ENCODE measurements at places on chromosomes 2 and 18. TPM values are rescaled to one million over a fixed set of nuclear protein-coding genes. Genes with fewer than 3 reads are reported as not detected.
A peak's percentile ranks its signal among the peaks of the same experiment; 100 is the strongest.

DNA sequence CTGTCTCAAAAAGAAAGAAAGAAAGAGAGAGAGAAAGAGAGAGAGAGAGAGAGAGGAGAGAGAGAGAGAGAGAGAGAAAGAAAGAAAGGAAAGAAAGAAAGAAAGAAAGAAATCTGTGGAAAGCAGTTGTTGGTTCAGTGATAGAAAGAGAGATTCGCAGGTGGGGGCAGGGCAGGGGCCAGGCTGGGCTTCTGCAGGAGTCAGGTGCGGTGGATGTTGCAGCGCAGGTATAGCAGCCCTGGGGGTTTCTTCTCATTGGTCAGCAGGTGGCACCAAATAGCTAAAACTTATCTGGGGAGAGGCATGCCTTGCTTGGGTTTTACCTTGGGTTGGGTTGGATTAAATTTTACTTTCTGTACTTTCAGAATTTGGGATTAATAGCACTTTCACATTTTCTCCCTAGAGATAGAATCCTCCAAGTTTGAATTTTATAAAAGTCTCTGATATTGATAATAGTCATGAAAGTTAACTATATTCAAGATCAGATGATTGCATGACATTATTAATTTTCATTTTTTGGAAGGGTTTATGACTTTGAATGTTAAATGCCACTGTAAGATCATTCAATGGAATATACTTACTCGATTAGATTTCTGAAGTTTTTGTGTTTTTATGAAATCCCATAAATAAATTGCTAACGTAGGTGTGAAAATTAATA lies 66.6 kb downstream of the SPTBN1 start:
- H3K4me3 ChIP-seq = no peak overlapping the region
- H3K36me3 ChIP-seq = peaks cover 13% of the 10 kb centered on the region
- DNase-seq = peak; percentile 90
- H3K27ac ChIP-seq = no peak overlapping the region
- H3K4me1 ChIP-seq = peaks cover 33% of the 10 kb centered on the region
- no peaks in the 10 kb centered on the region for H3K27me3 ChIP-seq

GRCh38 chr2:56613254-56613653 lies 429.5 kb downstream of the CCDC85A start:
- H3K36me3 ChIP-seq = no peaks in the 10 kb centered on the region
- no peak overlapping the region for H3K4me3 ChIP-seq
- H3K27me3 ChIP-seq = no peaks in the 10 kb centered on the region
- H3K27ac ChIP-seq = no peak overlapping the region
- no peak for DNase-seq

DNA sequence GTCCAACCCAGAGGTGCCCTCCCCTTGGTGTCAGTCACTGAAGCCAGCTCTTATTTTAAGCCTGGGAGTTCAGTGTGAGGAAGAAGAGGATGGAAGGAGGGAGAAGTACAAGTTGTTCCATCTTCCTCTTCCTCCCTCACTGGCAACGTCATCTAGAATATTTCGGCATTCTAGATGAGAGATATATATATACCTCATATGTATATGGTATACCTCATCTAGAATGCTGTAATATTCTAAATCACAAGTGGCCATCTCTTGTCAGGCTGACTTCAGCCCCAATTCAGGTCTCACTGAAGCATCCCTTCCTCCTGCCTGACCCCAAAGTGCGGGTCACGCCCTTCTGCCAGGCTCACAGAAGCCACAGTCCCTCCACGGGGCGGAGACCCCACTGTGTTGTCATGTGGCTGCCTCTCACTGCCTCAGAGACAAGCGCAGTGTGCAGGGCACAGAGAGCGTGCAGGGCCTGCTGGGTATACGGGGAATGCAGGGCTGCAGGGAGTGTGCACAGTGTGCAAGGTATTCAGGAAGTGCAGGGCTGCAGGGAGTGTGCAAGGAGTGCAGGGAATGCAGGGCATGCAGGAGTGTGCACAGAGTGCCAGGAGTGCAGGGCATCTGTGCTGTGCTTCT lies 32.8 kb upstream of the B3GNT7 start:
- H3K36me3 ChIP-seq = no peaks in the 10 kb centered on the region
- DNase-seq = no peak
- no peaks in the 10 kb centered on the region for H3K27me3 ChIP-seq

DNA sequence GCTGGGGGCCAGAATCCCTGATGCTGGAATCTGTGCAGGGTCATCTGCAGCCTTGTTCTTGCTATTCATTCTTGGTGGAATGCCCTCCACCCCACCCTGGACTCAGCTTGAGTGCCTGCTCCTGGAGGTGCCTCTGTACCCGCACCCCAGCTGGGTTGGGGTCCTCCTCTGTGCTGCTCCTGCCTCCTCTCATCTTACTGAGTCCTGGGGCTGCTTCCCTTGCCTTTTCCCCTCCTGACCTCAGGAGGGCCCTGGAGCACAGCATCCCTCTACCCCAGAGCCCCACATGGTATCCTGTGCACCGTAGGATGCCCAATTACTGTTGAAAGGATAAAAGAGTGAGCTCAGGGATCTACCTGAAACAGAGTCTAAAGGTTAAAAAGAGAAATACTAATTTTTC lies 81.6 kb downstream of the CIB4 start:
- no peak overlapping the region for H3K4me3 ChIP-seq
- H3K27ac ChIP-seq = no peak overlapping the region
- DNase-seq = no peak
- H3K27me3 ChIP-seq = no peaks in the 10 kb centered on the region

DNA sequence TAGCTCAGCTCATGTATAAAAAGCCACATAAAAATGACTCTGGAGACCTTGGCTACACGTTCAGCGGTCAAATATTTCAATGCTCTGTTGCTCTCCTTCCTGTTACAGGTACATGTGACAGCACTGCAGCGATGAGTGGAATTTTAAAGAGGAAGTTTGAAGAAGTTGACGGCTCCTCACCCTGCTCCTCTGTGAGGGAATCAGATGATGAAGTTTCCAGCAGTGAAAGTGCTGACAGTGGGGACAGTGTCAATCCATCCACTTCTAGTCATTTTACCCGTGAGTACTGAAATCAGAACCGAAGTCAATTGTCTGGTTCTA lies 125.4 kb downstream of the CSRNP3 start:
- no peaks in the 10 kb centered on the region for H3K27me3 ChIP-seq
- H3K4me1 ChIP-seq = peaks cover 8% of the 10 kb centered on the region
- peak overlapping the region; percentile 21 for H3K27ac ChIP-seq
- H3K4me3 ChIP-seq = no peak overlapping the region
- DNase-seq = peak; percentile 58

- DNase-seq = no peak
- no peaks in the 10 kb centered on the region for H3K27me3 ChIP-seq
- peaks cover 16% of the 10 kb centered on the region for H3K4me1 ChIP-seq
- no peaks in the 10 kb centered on the region for H3K36me3 ChIP-seq
Observed at GRCh38 chr2:177889818-177890460, 182.6 kb downstream of the PDE11A start.

DNA sequence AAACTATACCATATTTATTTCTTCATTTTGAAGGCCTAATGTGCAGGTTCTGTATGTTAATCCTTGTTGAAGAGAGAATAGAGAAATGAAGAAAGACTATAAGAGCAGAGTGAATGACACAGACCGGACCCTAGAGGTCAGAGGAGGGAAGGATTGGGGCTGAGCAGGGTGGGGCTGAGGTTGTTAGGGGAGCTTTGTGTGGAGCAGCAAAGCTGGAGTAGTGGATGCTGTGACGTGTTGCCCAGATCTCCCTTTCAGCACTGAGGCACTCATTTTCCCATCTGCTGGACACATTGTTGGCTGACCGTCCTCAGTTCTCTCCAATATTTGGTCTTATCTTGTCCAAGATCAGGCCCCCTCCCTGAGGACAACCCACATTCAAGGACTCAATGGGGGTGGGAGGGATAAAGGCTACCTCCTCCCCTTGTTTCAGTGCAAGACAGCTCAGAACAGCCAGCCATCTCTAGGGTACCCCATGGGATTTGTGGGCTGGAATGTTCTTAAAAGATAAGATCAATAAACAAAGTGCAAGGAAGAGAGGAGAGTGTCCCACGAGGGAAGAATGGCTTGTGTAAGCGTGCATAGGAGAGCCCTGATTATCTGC lies 143.6 kb downstream of the TDRD15 start:
- H3K4me3 ChIP-seq = no peak overlapping the region
- DNase-seq = no peak
- no peak overlapping the region for H3K27ac ChIP-seq
- H3K36me3 ChIP-seq = no peaks in the 10 kb centered on the region
- no peaks in the 10 kb centered on the region for H3K27me3 ChIP-seq
- H3K4me1 ChIP-seq = no peaks in the 10 kb centered on the region

GRCh38 chr18:5964996-5965395 lies 69.7 kb upstream of the TMEM200C start:
- no peaks in the 10 kb centered on the region for H3K27me3 ChIP-seq
- no peaks in the 10 kb centered on the region for H3K4me1 ChIP-seq
- no peak for DNase-seq
- H3K4me3 ChIP-seq = no peak overlapping the region

Gene HS1BP3
- 30.8 TPM for total RNA-seq

- no peak overlapping the region for H3K27ac ChIP-seq
- H3K27me3 ChIP-seq = no peaks in the 10 kb centered on the region
- peaks cover 28% of the 10 kb centered on the region for H3K4me1 ChIP-seq
- no peaks in the 10 kb centered on the region for H3K36me3 ChIP-seq
Observed at GRCh38 chr2:95023222-95023597, 2.3 kb upstream of the MAL start.

DNA sequence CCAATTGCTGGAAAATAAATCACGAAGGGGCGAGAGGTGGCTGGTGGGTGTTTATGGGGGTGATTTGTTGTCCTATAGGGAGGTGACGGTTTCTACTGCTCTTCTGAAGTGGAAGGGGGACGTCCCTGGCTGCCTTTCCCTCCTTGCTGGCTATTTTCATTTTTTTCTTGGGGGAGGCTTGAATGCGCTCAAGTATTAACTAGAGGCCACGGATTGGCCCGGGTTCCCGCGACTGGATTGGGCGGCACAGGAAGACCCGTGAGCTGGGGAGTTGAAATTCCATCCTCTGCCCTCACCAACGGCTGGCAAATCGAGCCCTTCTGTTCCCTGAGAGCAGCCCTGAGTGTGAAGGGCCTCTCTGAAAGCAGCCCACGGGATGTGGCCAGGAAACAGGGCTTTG lies 176.5 kb upstream of the SPRED2 start:
- no peaks in the 10 kb centered on the region for H3K4me1 ChIP-seq
- H3K4me3 ChIP-seq = no peak overlapping the region
- no peak overlapping the region for H3K27ac ChIP-seq
- no peaks in the 10 kb centered on the region for H3K36me3 ChIP-seq

Gene IFT172
- 33.3 TPM for total RNA-seq

DNA sequence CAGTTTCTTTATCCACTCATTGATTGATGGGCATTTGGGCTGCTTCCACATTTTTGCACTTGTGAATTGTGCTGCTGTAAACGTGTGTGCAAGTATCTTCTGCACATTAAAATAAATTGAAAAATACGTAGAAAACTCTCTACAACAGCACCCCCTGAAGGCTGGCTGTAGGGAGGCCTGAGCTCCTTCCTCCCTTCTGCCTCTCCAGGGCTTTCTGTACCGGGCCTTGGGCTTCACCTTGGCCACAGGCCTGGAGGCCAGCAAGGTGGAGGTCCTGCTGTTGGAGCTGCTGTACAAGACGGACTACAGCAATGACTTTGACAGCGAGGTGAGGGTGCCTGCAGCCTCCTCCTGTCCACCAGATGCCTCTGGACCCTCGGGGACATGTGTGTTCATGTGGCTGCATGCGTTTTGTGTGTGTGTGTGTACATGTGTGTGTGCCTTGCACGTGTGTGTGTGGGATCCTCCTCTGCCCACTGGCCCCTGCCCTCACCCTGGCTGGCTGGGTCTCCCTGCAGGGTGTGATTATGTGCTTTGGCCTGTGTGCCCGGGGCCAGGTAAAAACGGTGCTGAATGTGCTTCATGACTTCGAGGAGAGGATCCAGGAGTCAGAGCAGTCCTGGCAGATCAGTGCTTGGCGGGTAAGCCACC lies 29.2 kb downstream of the MROH2A start:
- DNase-seq = no peak
- H3K36me3 ChIP-seq = no peaks in the 10 kb centered on the region
- H3K4me3 ChIP-seq = no peak overlapping the region
- no peaks in the 10 kb centered on the region for H3K27me3 ChIP-seq

DNA sequence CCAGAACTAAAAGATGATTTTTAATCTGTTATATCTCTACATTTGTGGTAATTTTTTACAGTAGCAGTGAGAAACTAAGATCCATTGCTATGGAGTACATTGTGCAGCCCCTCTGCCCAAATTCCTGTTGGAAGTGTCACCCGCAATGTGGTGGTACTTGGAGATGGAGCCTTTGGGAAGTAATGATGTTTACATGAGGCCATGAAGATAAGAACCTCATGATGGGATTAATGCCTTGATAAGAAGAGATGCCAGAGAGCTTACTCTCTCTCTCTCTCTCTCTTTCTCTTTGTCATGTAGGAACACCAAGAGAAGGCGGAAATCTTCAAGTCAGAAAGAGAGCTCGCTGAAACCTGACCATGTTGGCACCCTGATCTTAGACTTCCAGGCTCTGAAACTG lies 535.4 kb downstream of the PID1 start:
- no peak overlapping the region for H3K27ac ChIP-seq
- no peaks in the 10 kb centered on the region for H3K36me3 ChIP-seq
- H3K4me3 ChIP-seq = no peak overlapping the region
- H3K4me1 ChIP-seq = no peaks in the 10 kb centered on the region

DNA sequence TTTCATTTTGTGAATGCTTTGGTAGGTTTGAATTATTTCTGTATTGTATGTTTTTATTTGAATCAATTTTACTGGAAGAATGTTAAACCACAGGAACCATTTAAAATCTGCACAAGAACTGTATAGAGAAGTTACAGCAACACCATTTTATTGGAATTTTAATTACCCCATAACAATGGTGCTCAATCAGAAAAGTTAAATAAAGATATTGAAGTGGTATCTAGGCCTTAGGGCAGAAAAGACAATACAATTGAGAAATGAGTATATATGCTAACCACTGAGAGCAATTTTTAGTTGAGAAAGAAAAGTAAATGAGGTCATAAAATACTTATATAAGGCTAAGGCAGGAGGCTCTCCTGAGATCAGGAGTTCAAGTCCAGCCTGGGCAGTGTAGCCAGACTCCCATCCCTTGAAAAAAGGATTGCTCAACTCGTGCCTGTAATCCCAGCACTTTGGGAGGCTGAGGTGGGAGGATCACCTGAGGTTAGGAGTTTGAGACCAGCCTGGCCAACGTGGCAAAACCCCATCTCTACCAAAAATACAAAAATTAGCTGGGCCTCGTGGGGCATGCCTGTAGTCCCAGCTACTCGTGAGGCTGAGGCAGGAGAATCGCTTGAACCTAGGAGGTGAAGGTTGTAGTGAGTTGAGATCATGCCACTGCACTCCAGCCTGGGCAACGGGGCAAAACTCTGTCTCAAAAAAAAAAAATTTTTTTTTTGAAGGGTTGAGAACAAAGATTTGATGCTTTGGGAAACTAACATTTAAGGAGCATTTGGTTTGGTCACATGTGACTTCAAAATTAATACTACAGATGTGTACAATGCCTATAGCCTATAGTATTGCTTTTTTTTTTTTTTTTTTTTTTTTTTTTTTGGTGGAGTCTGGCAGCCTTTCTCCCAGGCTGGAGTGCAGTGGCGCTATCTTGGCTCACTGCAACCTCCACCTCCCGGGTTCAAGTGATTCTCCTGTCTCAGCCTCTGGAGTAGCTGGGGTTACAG lies 212.9 kb upstream of the STON1 start:
- no peaks in the 10 kb centered on the region for H3K36me3 ChIP-seq
- H3K4me1 ChIP-seq = peaks cover 7% of the 10 kb centered on the region
- H3K4me3 ChIP-seq = no peak overlapping the region
- H3K27ac ChIP-seq = no peak overlapping the region

All from thyroid gland (tissue), 4 donors.